ENCODE measurements at places on chromosomes 6 and 20.

GRCh38 chr6:105317607-105318533 is 85.0 kb downstream of the PREP start:
- no peak for ATAC-seq

- peak; percentile 93 for ATAC-seq
Observed at GRCh38 chr20:53547664-53548239, 45.9 kb downstream of the ZNF217 start.

DNA sequence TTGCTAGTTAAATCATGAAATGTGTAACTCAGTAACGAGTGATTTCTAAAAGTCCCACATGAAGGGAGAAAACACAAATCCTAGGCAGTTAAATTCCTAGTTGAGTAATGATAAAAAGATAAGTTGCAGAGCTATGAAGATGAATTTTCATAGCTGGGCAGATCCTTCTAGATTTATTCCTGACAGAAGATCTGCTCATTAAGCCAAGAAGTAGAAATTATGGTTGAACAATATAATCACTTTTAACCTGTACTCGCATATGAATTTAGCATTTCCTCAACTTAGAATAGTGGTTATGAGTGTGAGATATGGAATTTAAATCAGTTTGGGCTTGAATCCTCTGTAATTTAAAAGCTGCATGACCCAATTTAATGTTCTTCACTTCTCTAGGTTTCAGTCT is 359.2 kb upstream of the HSF2 start:
- no peak for ATAC-seq

DNA sequence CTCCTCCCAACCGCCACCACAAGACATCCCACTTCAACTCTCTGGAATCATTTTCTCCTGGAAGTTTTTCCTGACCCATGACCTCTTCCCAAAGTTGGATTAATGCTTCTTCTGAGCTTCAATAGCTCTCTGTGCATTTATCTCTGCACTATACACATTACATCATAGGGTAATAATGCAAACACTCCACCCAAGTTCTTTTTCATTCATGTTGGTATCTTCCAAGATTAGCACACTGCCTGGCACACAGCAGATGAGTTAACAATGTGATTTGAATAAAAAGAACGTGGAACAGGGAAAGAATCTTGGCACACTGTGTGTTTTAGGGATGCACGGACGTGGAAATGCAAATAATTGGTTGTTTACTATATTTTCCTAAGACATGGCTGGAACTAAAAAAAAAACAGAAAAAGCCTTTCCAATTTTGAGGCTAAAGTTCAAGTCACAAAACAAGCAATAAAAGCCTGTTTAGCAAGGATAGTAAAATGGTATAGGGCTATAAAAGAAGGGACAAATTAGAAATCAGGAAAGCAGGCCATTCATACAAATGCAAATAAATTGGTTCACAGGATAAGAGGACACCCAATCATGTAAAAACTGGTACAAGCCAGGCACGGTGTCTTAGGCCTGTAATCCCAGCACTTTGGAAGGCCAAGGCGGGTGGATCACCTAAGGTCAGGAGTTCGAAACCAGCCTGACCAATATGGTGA is 1.6 kb upstream of the FAM135A start:
- ATAC-seq, result no peak

GRCh38 chr20:1373614-1374013 is 19.2 kb downstream of the FKBP1A start:
- ATAC-seq, result no peak
